ENCODE measurements at places on chromosomes 3 and 15.
A peak's percentile ranks its signal among the peaks of the same experiment; 100 is the strongest.

- DNase-seq = no peak
Measured at GRCh38 chr15:60751985-60752952, 273.3 kb upstream of the ICE2 start.

- DNase-seq = no peak
Measured at GRCh38 chr3:171649267-171649666, 161.0 kb downstream of the PLD1 start.

- peak; percentile 22 for DNase-seq
Measured at GRCh38 chr3:64501298-64501906, 186.4 kb downstream of the ADAMTS9 start.

- DNase-seq = no peak
Measured at GRCh38 chr3:66386925-66387650, 113.7 kb downstream of the LRIG1 start.

- DNase-seq = no peak
Measured at GRCh38 chr15:63908991-63909390, 75.2 kb upstream of the HERC1 start.

GRCh38 chr3:95813244-95813643, 1001.1 kb upstream of the EPHA6 start:
- DNase-seq = no peak

DNA sequence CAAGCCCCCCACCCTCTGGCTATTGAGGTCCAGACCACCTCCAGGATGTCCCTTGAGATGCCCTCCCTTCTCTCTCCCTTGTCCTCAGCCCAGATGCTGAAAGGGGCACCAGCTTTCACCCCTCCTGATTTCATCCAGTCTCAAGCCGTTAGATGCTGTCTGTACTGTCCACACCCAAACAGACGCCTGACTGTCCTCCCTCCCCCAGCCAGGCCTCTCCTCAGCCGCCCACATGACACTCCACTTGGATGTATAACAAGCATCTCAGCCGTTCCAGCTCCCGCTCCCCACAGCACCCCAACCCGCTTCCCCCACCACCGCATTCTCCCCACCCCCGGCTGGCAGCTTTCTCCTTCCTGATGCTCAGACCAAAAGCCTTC, 25.0 kb upstream of the CYP11A1 start:
- DNase-seq = no peak

GRCh38 chr15:63476229-63476632, 28.2 kb upstream of the USP3 start:
- no peak for DNase-seq

GRCh38 chr15:29233566-29233965, 36.1 kb downstream of the NSMCE3 start:
- no peak for DNase-seq

DNA sequence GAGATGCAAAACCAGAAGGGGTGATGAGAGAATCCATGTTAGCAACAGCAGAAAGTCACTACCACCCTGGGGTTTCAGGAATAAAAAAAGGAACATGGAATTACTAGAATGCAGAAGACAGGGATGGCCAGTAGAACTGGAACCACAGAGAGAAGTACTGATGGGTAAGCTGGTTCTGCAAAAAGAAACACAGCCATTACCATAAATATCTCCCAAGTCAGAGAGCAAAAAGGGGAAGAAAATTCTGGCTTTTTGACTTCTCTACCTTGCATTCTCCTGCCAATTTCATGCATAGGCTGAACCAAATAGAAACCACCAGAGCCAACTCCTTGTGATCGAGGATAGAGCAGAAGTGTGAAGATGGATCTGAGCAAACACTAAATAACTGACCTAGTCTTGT, 550.4 kb upstream of the NAALADL2 start:
- no peak for DNase-seq

GRCh38 chr3:157906627-157907026, 199.6 kb downstream of the SHOX2 start:
- no peak for DNase-seq

- DNase-seq = no peak
Measured at GRCh38 chr15:99981191-99981647, 248.0 kb upstream of the LYSMD4 start.

- no peak for DNase-seq
Measured at GRCh38 chr3:37129871-37130270, 44.5 kb downstream of the LRRFIP2 start.

- DNase-seq = no peak
Measured at GRCh38 chr3:31004025-31004678, 109.7 kb upstream of the GADL1 start.

GRCh38 chr3:31968369-31968926, 12.6 kb downstream of the OSBPL10 start:
- no peak for DNase-seq

DNA sequence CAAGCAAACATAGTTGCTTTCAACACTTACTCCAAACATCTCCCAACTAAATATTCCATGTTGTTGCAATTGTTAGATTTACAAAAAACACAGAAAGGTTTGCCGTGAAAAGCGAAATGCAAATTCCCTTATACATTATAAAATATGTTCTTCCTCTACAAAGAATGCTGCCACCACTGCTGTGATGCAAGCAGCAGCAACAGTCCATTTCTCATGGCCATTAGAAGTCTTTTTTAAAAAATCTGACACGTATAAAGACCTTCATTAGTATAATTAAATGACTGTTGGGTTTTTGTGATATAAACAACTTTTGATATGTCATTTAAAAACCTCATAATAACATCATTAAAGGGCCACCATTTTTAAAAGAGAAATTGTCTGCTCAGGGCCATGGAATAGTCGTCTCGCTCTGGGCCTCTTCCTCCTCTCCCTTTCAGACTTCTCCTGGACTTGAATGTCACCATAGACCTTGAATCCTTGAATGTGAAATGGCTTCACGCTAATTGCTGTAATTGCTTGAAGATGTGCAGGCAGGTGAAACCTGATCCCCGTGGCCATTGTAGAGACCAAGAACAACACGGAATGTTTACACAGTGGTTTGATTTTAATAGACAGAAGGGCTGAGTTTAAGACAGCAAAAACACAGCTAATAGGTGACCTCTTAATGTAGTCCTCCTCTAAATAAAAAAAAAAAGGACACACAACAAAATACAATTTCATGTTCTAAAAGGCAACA, 450.4 kb downstream of the FOXP1 start:
- DNase-seq = peak; percentile 56

DNA sequence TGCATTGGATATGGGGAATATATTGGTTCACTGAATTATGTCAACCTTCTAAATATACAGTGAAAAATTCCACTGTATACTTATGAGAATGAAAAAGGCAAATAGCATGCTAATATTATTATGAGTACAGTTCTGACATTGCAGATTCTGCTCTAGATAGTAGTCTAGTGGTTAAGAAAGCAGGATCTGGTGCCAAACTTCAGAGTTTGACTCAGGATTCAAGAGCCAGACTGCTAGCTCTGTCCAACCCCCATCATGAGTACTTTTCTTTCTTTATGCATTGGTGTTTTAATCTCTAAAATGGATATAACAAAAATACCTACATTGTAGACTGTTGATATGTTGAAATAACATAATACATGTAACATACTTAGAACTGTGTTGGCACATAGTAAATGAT, 57.3 kb upstream of the PLSCR4 start:
- no peak for DNase-seq

- DNase-seq = peak; percentile 46
Measured at GRCh38 chr15:43518197-43518761, 871 bp downstream of the MAP1A start.

DNA sequence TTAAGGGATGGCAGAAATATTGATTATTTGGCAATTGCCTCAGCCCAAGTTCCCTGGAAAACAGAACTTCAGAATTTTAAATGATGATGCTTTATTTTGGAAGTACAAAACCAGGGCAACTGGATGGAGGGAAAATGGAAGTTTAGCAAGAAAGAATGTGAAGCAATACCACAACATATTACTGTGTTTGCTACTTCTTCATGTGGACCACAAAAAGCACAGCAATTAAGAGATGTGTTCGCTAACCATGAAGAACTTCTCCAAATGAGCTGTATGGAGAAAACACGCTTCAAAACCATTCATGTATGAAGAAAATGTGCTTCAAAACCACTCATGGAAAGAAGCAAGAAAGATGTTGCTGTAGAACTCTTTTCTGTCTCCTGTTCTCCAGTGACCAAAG, 64.7 kb upstream of the ARL6 start:
- no peak for DNase-seq

DNA sequence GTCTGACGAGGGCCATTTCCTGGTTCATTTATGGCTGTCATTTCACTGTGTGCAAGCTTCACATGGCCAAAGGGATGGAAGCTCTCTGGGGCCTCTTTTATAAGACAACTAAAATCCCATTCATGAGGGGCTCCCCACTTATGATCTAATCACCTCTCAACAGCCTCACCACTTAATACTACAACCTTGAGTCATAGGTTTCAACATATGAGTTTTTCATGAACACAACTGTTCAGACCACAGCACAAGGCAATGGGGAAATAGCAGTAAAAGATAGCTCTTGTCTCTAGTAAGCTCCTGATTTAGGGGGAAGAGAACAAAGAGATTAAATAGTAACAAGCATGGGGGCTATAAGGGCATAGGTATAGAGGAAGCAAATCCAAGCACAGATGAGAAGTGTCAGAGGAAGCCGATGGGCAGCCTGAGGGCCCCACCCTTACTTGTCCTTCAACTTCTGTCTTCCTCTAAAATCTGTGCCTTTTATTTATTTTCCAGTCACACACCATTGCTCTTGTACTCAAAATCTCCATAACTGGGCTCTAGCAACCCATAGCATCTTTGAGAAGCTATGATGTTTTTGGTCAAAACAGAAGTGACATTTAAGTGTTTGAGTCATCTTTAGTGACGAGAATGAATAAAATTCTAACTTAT, 329.1 kb downstream of the UNC13C start:
- DNase-seq = no peak

GRCh38 chr3:193863657-193864357, 270.8 kb downstream of the OPA1 start:
- DNase-seq = no peak

DNA sequence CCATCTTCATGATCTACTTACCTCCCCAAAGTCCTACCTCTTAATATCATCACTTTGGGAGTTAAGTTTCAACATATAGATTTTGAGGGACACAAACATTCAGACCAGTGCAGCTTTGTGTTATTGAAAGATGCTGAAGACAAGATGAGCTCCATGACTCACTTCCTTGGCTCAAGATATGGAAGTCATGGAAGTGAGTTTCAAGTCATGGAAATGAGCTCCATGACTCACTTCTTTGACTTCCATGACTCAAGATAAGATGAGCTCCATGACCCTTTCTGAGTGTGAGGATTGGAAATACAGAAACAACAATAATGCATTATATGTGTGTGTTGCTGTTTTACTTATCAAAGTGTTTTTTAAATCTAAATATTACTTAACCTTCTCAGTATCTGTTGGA, 170.2 kb upstream of the TPRG1 start:
- DNase-seq = no peak

GRCh38 chr3:9703736-9704346, at the start of gene CPNE9:
Gene CPNE9 (plus strand): TSS chr3:9703833. CDS start chr3:9703997, 164 bp downstream.
- DNase-seq = no peak

DNA sequence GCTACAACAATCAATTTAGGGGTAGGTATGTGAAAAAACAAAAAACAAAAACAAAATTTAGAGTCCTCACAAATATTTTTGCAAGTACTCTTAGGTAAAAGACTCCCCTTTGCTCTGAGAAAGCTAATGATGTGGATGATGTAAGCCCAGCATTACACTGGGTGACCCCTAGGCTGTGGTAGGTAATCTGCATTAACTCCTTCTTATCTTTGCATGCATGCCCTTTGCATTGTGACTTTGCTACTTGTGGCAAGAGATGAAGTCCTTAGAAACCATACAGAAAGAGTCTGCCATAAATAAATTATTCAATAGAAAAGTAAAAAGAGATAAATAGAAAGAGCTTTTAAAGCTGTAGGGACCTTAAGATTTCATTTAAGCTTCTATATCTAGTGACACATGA, 159.7 kb upstream of the MBNL1 start:
- DNase-seq = no peak

DNA sequence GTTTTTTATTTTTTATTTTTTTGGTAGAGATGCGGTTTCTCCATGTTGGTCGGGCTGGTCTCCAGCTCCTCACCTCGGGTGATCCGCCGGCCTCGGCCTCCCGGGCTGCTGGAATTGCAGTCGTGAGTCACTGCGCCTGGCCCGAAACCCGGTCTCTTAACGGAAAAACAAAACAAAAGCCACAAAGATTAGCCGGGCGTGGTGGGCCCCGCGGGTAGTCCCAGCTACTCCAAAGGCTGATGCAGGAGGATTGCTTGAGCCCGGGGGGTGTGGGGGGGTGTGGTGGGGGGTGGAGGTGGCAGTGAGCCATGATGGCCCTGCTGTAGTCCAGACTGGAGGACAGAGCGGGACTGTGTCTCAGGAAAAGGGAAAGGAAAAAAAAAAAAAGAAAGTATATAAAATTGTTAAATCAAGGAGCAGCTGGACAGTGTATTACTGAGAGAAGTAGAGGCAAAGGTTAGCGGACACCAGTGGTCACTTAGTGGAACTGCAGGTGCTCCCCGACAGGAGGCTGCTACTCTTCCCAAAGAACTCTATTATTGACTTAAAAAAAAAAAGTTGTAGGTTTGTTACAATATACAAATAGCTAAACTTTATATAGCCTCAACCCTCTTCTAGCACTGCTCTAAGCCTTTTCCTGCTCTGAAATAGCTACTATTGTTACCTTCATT, 30.3 kb upstream of the TUBGCP5 start:
- DNase-seq = no peak

GRCh38 chr3:157493627-157494550, 9.3 kb downstream of the VEPH1 start:
- DNase-seq = no peak

DNA sequence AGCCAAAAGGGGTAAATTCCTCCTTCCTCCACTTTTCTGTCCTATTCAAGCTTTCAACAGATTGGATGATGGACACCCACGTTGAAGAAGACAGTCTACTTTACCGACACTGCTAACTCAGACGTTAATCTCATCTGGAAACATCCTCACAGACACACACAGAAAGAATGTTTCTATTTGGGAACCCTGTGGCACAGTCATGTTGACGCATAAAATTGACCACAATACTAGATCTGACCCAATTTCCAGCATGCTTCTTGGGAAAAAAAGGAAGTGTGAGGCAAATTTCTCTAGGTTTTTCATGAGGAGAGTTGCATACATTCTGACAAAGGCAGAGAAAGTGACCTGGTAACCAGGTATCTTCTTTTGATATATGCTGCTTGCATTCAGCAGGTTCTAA, 594.1 kb downstream of the FGF12 start:
- DNase-seq = no peak

DNA sequence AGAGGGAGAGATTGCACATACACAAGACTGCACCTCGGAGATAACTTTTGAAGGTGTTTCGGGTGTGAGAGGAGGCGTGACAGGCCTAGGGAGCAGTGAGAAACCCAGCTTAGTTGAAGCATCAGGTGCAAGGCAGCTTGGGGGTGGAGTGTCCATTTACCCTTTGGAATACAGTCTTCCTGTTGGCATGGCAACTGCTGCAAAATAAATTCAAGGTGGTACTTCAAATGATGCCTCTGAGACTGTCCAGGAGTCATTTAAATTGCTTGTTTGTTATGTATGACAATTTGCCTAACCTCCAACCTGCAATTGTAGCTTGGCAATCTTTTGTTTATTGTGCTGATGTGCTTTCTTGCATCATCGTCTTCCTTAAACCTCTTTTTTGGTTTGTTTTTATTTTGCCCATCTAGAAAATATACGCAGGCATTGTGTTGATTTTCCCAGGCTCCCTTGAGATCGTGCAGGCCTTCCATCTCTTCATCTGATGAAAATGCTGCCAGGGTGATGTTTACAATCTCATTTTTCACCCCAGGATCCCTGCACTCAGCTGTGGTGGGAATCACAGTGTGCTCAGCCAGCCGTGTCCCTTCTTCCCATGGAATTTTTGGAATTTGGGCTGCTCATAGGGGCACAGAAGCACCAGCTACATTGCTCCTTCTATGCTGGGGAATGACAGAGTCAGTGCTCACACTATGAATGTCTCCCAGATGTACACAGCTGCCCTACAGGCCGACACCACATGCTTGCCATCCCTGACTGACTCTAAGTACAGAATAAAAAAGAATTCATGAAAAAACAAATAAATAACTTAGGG, 583.1 kb upstream of the CFAP20DC start:
- DNase-seq = no peak

Measured in HAP-1 (cell line).